ENCODE measurements at places on chromosomes 6 and 20.

DNA sequence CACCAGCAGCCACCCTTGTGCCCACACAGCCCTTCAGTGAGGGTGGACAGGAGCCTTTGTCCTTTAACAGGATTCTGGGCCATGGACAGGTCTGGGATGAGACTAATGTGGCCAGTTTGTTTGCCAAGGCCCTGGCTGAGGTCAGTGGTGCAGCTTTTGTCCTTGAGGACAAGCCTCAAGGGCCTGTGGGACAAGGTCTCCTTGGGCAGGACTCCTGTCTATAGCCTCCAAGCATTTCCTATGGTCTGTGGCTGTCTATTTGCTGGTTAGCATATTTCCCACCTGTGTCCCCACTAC, 44.1 kb downstream of the SUN5 start:
- DNase-seq, result no peak

- no peak for DNase-seq
Observed at GRCh38 chr6:134503585-134504281, 185.8 kb upstream of the SGK1 start.

DNA sequence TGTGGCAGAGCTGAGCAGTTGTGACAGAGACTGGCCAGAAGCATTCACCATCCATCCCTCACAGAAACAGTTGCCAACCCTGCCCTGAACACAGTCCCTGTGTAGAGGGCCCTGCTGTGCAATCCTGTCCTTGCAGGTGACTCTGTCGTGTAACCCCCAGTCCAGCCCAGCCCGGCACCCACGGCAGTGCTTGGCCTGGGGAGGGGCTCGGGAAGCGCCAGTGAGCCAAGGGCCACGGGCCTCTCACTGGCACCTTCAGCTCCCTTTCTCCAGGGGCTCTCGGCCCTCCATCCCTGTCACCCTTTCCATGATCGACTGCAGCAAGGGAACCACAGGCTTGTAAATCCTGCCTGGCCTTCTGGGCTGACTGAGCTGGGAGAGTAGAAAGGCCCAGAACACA, 53.0 kb downstream of the RRBP1 start:
- DNase-seq, result no peak

- DNase-seq, result no peak
Observed at GRCh38 chr20:9270831-9271230, 201.9 kb downstream of the PLCB4 start.

GRCh38 chr20:43832096-43832816, 82.4 kb upstream of the TOX2 start:
- no peak for DNase-seq

DNA sequence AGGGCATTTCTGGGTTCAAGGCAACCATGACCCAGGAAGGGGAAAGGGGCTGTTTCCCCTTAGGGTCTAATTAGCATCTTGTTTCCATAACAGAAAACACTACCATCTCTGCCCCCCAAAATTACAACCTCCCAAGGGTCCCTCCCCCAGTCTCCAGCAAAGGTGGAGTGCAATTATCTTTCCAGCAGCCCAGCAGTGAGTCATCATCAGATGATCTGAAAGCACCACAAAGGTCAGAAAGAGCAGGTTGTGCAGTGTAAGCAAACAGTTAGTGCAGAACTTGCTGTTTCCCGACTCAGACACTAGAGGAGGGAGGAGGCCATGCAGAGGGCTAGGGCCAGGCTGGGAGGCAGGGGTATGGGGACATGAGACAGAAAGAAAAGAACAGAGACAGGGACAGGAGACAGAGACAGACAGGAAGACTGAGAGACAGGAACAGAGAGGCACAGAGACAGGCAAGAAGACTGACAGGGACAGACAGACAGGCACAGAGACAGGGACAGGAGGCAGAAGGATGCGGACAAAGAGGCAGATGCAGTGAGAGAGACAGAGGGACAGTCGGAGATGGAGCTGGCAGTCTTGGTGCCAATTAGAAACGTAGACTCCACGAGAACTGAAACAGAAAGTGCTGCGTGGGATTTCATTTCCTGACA, 62.5 kb downstream of the PYGB start:
- DNase-seq, result peak; percentile 55

- no peak for DNase-seq
Observed at GRCh38 chr6:55892749-55893357, 17.5 kb upstream of the BMP5 start.

All from eye (tissue), 1 donor.